ENCODE measurements at places on chromosomes 16 and 17.

- DNase-seq: no peak
Measured at GRCh38 chr17:78255029-78255656, 23.7 kb downstream of the TMEM235 start.

GRCh38 chr17:75356260-75356937 lies 49.1 kb downstream of the GRB2 start:
- DNase-seq: no peak

- no peak for DNase-seq
Measured at GRCh38 chr17:46868689-46869187, 17.4 kb downstream of the WNT9B start.

DNA sequence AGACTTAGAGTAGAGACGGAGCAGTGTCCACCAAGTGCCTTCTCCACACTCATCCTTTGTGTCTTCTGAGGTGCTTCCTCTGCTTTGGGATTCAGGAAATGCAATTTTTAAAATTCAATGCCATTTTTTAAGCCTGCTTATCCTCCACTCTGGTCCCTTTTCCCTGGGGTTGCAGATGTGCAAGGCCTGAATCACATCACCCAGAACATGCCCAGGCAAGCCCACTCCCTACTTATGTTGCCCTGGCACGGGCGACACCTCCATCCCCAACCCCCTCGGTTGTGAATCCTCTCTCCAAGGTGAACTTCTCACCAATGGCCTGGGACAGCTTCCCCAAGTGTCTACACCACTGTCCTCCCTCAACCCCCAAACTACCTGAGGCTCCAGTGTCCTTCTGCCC lies 116.2 kb downstream of the C17orf67 start:
- no peak for DNase-seq

DNA sequence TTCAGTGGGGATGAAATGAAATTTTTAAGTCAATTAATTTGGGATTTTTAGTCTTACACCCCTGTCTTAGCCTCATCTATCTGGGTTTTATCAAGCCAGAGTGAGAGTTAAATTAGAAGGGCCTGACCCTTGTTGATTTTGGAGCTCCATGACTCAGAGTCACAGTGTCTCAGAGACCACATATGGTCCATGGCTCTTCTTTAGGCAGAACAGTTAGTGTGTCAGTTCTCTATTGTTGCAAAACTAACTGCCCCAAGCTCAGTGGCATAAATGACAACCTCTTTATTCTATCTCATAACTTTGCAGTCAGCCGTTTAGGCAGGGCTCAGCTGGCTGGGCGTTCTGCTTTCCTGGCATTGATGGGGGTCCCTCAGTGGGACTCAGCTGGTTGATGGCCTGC lies 44.7 kb downstream of the IRF8 start:
- DNase-seq: no peak

- no peak for DNase-seq
Measured at GRCh38 chr16:56353054-56353921, 72.1 kb downstream of the AMFR start.

DNA sequence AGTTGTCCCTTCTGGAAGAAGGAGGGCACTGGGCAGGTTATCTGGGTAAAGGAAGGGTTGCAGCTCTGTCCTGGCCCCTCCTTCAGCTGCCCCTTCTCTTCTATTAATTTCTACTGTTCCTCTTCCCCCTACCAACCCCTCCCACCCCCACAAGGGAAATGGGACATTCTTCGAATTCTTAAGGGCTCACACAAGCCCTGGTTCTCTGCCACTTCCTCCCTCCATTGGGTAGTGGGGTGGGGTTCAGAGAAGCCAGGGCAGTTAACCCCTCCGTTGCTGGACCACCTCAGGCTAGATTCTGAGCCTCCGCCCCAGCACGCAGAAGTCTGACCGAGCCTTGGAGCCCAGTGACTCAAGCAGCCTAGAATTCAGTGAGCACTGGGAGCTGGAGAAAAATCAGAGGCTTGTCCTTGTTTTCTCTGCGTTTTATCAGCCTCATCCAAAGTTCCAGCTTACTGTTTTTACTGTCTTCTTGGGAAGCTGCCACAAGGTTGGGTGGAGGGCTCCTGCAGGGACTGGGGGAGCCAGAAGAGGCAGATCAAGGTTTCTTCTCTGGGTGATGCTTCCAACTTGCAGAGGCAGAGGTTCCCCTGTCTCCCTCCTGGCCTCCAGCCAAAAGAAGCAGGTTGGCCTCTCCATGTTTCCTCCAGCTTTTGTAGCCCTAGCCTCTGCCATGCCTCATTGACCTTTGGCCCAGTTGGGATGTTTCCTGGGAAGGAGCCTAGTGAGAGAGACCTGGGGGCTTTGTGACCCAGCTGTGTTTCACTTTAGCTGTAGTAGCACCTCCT lies 10.2 kb downstream of the LASP1 start:
- DNase-seq: no peak

GRCh38 chr16:3234543-3234856 lies 458 bp downstream of the ZNF200 start:
- no peak for DNase-seq

- DNase-seq: peak; percentile 93
Measured at GRCh38 chr17:78313735-78314648, 45.9 kb downstream of the SOCS3 start.

DNA sequence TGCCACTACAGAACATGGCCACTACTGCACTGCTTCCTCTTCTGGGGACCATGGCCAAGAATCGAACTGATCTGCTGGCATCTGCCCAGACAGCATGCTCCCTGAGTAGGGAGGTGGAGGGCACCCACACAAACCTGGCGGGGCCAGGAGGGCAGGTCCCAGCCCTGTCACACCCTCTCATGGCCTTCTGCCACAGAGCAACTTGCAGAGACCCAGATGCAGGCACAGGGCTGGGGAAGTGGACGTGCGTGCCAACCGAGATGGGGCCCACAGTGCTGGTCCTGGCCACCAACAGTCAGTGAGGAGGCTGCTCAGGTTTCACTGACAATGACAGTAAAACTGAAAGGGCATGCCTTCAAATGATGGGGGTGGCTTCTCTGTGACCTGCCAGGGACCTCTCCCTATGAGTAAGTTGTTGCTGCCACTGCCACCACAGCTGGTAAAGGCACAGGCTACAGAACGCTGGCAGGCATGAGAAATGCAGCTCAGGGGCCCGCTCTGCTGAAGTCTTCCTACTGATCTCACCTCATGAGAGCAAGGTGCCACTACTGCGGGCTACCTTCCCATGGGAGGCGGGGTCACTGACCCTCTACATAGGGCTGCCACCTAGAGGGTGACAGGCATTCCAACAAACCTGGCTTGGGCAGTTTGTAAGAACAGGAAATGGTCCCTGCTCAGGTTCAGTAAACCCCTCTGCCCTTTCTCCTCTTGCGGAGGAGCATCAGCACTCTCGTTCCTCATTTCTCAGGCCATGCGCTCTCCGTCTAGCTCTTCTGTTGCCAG lies 15.5 kb downstream of the HIC1 start:
- DNase-seq: peak; percentile 89

DNA sequence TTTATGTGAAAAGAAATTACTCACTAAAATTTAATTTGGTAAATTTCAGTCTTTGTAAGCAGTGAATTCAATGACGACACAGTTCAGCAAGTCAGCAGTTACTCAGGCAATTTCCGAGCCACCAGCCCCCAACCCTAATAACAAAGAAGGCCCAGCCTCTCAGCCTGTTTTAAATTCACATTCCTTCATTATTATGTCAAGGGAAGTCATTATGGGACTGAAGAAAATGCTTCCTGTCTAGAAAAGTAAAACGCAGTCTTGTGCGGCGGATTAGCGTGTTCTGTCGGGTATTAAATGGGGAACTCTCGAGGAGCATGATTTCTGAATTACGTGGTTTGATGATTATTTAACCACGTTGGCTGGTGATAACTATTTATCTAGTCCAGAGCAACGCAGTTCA lies 177.6 kb downstream of the AIPL1 start:
- DNase-seq: no peak

DNA sequence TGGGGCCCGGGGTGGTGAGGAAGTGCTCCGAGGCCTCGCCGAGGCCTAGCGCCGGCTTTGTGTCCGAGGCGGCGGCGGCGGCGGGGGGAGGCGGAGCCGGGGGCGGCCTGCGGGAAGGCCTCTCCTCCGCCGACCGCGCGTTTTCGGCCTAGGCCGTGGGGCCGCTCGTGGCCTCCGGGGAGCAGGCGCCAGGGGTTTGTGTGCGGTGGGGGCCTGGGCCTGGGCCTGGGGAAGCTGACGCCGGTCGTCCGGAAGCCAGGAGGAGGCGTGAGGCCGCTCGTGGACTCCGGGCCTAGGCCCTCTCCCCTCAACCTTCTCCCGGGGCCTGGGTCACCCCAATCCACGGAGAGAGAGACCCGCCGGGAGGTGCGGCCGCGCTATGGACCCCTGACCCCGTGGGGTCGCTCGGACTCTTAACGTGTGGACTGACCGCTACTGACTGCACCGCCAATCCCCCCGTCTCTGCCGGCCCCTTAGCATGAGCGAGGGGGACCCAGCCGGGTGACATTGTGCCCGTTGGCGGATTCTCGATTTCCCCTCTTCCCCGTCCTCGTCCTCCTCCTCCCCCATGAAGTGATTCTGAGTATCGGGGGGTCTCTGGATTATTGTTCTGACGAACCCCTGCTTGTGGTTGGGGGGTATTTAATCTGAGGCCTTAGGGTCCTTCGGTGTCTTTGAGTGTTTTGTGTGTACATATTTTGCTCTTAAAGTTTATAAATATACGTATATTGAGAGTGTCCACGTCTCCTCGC lies 660 bp downstream of the RBBP6 start:
- peak; percentile 89 for DNase-seq

DNA sequence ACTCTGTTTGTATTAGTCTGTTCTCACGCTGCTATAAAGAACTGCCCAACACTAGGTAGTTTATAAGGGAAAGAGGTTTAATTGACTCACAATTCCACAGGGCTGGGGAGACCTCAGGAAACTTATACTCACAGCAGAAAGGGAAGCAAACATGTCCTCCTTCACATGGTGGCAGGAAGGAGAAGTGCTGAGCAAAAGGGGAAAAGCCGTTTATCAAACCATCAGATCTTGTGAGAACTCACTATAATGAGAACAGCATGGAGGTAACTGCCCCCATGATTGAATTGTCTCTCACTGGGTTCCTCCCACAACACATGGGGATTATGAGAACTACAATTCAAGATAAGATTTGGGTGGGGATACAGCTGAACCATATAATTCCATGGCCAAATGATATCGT lies 30.9 kb downstream of the ABCC1 start:
- DNase-seq: no peak

- no peak for DNase-seq
Measured at GRCh38 chr16:87637357-87637756, 35.0 kb downstream of the JPH3 start.

GRCh38 chr17:19248928-19249574 lies 11.9 kb downstream of the EPN2 start:
- DNase-seq: no peak

DNA sequence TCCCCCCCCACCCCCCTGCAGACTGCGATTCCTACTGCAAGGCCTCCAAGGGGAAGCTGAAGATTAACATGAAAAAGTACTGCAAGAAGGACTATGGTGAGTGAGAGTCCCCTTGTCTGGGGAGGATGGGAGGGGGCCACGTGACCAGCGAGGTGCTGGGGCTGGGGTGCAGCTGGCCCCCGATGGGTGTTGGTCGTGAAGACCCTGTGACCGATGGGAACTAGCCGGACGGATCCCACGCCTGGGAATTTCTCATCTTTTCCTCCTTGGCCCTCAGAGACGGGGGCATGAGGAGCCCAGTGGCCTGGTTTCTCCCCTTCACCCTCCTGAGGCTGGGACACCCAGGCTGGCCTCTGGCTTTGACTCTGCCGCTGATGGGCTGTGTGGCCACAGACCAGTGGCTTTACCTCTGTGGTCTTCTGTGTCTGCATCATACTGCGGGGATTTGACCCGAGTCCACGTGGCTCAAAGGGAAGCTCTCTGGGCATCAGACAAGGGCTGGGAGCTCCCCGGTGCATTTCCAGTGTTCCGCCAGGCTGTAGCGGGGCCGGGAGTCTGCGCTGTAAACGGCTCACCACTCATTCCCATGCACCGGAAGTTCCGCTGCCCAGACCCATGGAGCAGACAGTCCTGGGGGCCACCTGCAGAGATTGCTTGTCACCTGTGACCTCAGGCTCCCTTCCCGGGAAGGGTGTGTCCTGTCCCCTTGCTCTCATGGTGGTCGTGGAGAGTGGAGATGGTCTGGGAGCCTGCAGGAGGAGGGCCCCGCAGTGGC lies 200.0 kb downstream of the NTN1 start:
- DNase-seq: no peak

- DNase-seq: no peak
Measured at GRCh38 chr17:57415751-57416207, 159.5 kb downstream of the MSI2 start.

GRCh38 chr17:80102664-80103448 lies 1.5 kb downstream of the GAA start:
- no peak for DNase-seq

GRCh38 chr17:45246861-45247428 lies 14.9 kb downstream of the SPATA32 start:
- DNase-seq: no peak

- DNase-seq: no peak
Measured at GRCh38 chr16:61946019-61946418, 90.2 kb downstream of the CDH8 start.

DNA sequence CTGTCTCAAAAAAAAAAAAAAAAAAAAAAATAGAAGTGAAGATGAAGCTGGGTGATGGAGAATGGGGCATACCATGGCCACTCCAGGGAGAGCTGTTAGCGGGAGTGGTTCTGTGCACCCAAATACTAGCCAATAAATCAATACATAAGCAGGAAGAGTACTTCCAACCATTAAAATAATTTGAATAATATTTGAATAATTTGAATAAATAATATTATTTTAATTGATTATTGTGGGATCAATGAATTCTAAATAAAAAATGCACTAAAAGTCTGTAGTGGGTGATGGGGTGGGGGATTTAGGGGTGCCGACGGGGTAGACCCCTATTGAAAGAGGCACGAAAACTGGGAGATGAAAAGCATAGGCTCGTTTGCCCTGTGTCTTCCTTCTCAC lies 41.4 kb upstream of the CMIP start:
- DNase-seq: no peak

DNA sequence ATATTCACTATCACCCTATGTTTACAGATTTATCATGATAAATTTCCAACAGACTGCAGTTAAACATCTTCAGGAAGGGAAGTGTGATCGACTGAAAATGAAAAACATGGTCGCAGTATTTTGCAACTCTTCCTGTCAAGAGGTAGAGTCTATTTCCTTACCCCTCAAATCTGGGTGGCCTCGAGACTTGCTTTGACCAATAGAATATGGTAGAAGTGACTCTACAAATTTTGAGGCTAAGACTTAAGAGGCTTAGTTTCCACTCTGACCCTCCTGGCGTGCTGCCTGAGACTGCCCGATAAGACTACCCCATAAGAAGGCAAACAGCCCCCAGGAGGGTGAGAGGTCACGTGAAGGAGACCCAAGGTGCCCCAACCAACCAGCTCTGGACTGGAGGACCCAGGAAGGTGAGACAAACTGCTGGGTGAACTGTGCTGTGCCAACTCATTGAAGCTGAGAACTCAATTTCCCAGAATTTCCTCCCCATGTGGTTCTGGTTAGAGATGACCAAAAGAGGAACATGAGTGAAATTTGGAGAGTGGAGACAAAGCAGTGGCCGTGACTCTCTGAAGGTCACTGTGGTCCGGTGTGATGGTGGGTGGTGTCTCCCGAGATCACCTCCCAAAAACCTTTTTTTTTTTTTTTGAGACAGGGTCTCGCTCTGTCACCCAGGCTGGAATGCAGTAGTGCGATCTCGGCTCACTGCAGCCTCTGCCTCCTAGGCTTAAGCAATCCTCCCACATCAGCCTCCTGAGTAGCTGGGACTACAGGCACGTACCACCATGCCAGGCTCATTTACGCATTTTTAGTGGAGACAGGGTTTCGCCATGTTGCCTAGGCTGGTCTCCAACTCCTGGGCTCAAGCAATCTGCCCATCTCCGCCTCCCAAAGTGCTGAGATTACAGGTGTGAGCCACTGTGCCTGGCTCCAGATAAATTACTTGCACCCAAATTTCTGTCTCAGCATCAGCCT lies 38.2 kb upstream of the LITAF start:
- DNase-seq: peak; percentile 60

GRCh38 chr16:13324851-13325250 lies 423.5 kb downstream of the SHISA9 start:
- no peak for DNase-seq

Data from activated CD4-positive, alpha-beta T cell treated with anti-CD3 and anti-CD28 coated beads, Interleukin-2, amount 10 ng/mL, durations not matched to agents 24 days and 14 days (primary cell).